ENCODE measurements at places on chromosomes 5 and 9. TPM values are rescaled to one million over a fixed set of nuclear protein-coding genes. Genes with fewer than 3 reads are reported as not detected.

The GPR150 gene
- not detected for total RNA-seq

The BNC2 gene
- 0.74 TPM for total RNA-seq

The LMX1B gene
- total RNA-seq = not detected

The NSG2 gene
- total RNA-seq = not detected

The CARD19 gene
- total RNA-seq = 75.9 TPM

The PCDHGB2 gene
- 0.42 TPM for total RNA-seq

The CCNO gene
- total RNA-seq = 1.8 TPM

The ACSL6 gene
- not detected for total RNA-seq

The FST gene
- total RNA-seq = 127 TPM

The PLCXD3 gene
- not detected for total RNA-seq

The TRIM36 gene
- total RNA-seq = 0.42 TPM

The ADAMTS2 gene
- total RNA-seq = 0.98 TPM

The C7 gene
- not detected for total RNA-seq

The SPINK13 gene
- not detected for total RNA-seq

The LIFR gene
- total RNA-seq = 1.1 TPM

The DNAI1 gene
- not detected for total RNA-seq

The COL27A1 gene
- total RNA-seq = 8.5 TPM

The HTR4 gene
- not detected for total RNA-seq

The CACNA1B gene
- under 0.01 TPM for total RNA-seq

The ANKS6 gene
- 11.5 TPM for total RNA-seq

The RASGRF2 gene
- total RNA-seq = 1.3 TPM

The PALM2AKAP2 gene
- 0.07 TPM for total RNA-seq

The SARDH gene
- 0.21 TPM for total RNA-seq

The TSSK1B gene
- total RNA-seq = 0.14 TPM

The PNPLA7 gene
- total RNA-seq = 0.28 TPM

The CARD9 gene
- total RNA-seq = under 0.01 TPM

The NR5A1 gene
- total RNA-seq = not detected

The FAM221B gene
- not detected for total RNA-seq

The C5orf34 gene
- total RNA-seq = 2.2 TPM

The EGR1 gene
- total RNA-seq = 31.9 TPM

The CEP120 gene
- 6.5 TPM for total RNA-seq

The BNIP1 gene
- 15.0 TPM for total RNA-seq

The FGFR4 gene
- 2.1 TPM for total RNA-seq

The SCAI gene
- 5.3 TPM for total RNA-seq

The EQTN gene
- total RNA-seq = 0.78 TPM

The SPATA9 gene
- 0.28 TPM for total RNA-seq

The CTXN3 gene
- total RNA-seq = not detected

The SEPTIN8 gene
- total RNA-seq = 28.1 TPM

The PDCD1LG2 gene
- total RNA-seq = 0.71 TPM

The MEGF10 gene
- 0.05 TPM for total RNA-seq

The GMCL2 gene
- total RNA-seq = not detected

The SPATA6L gene
- 0.23 TPM for total RNA-seq

The FSD1L gene
- total RNA-seq = 0.51 TPM

The IZUMO3 gene
- not detected for total RNA-seq

The PCDHGB6 gene
- 1.1 TPM for total RNA-seq

The IRGM gene
- not detected for total RNA-seq

The CCDC127 gene
- 3.6 TPM for total RNA-seq

The FBP2 gene
- not detected for total RNA-seq

The CARD6 gene
- total RNA-seq = 6.5 TPM

The WNK2 gene
- total RNA-seq = 0.23 TPM

The ANKH gene
- total RNA-seq = 12.7 TPM

The SHROOM1 gene
- total RNA-seq = 2.4 TPM

The ISL1 gene
- total RNA-seq = 3.6 TPM

The TERT gene
- total RNA-seq = not detected

The EIF4E1B gene
- not detected for total RNA-seq

The PCDHGB7 gene
- 4.1 TPM for total RNA-seq

The TMOD1 gene
- not detected for total RNA-seq

The IGFBPL1 gene
- 1.5 TPM for total RNA-seq
